ENCODE measurements at places on chromosomes 4 and X. TPM values are rescaled to one million over a fixed set of nuclear protein-coding genes. Genes with fewer than 3 reads are reported as not detected.

DNA sequence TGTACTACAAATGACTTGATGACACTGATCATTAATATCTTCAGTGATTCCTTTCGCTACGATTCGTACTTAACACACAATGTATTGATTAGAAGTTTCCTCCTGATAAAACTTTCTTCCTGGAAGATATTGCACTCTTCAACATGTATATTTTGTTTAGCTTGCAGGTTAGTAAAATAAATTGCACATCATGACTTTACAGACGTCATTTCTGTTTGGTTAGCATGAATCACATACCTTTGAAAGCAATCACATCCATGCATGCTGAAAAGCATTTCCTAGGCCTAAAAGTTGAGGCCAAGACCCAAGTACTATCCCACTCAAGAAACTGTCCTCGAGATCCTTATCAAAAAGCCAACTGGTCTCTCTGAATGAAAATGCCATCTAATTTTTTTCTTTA lies 1841.0 kb upstream of the PCDH7 start:
- no peak for DNase-seq

- DNase-seq: no peak
These were observed 102.0 kb upstream of the SH3RF1 start for GRCh38 chr4:169372791-169373190.

DNA sequence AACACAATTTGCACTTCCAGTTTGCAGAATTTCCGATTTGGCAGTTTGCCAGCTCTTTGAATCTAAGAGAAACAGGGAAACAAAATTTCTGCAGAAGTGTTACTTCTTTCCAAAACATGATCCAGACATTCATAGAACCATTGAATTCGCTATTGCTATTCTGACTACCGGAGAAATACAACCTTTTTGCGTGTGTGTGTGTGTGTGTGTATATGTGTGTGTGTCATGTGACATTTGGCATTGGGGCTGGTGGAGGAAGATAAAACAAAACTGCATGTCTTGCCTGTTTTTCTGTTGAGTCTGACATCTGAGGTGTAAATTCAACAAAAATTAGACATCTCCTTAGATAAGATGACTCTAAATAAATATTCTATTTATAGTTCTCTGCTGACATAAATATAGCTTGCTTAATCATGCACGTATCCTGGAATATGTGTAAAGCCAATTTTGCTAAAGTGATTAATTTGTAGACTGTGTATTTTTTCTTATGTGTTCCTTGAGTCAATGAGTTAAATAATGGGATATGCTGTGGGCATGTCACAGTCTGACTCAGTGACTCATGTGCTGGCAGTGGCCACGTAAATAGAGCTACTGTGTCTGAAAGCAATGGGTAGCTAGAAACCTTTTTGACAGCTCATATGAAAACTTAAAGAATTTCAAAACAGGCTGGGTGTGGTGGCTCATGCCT lies 98.9 kb downstream of the HPGD start:
- no peak for DNase-seq

DNA sequence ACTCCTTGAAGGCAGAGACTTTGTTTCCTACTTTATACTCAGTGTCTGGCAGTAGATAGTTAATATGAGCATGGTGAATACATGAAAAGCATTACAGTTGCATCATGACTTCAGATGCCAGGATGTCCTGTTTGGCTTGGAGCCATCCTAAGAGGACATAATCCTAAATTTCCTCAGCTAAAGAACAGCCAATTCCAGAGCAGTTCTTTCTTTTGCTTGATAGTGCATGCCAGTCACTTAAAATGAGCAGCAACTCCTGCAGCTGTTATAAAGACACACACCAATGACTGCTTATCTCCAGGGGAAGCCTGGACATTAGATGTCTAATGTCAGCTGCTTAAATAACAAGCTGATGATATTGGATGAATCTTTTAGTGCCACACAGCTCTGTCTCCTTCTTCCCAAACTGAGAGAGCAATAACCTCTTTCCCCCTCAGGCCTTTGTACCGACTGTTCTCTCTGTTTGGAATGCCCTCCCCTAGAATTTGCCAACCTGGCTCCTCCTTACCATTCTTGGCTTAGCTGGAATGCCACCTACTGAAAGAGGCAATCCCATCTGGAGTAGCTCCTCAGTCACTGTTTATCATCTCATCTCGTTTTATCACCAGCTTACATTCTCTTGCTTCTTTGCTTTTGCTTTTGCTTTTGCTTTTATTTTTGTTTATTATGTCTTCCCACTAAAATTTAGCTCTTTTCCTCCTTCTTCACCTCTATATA lies 100.8 kb upstream of the USP38 start:
- no peak for DNase-seq

- DNase-seq: no peak
These were observed 45.8 kb upstream of the MSANTD1 start for GRCh38 chr4:3202836-3203820.

The OPN1MW2 gene
- not detected for total RNA-seq

The GPR82 gene
- total RNA-seq: 0.16 TPM

The OGT gene
- total RNA-seq: 214 TPM

Measured in breast epithelium (tissue), 4 donors.